ENCODE measurements at places on chromosomes 1 and 21.

GRCh38 chr1:186578325-186579016, 101.8 kb downstream of the PTGS2 start:
- no peak for DNase-seq

DNA sequence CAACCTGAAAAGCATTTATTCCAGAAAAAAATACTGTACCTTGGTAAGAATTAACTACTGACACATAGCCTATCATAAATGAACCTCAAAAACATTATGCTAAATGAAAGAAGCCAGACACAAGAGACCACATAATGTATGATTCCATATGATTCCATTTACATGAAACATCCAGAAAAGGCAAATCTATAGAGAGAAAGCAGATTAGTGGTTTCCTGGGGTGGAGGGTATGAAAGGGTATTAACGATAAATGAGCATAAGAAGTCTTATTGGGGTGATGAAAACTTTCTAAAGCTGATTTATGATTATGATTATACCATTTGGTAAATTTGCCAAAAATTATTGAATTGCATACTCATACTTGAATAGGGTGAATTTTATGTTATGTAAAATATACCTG, 10.3 kb upstream of the COL6A2 start:
- no peak for DNase-seq

GRCh38 chr1:25577134-25577920, 33.9 kb downstream of the LDLRAP1 start:
- DNase-seq = no peak

DNA sequence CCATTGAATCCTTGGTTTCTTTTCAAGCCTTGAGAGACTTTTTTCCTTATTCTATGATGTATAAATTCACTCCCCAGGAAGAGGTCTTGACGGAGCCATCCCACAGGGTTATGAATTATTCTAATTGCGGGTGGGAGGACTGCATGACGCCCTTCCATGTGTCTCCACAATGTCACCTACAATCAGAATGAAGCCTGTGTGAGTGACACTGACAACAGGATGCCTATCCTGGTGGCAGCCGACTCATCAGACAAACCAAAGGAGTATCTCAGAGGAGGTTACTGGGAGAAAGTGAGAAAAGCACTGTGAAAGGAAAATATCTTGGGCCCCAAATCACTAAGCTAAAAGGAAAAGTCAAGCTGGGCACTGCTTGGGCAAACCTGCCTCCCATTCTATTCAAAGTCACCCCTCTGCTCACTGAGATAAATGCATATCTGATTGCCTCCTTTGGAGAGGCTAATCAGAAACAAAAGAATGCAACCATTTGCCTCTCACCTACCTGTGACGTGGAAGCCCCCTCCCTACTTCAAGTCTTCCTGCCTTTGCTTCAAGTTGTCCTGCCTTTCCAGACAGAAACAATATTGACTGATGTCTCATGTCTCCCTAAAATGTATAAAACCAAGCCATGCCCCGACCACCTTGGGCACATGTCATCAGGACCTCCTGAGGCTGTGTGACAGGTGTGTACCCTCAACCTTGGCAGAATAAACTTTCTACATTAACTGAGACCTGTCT, 98.4 kb downstream of the SMYD2 start:
- DNase-seq = no peak

- DNase-seq = no peak
Measured at GRCh38 chr1:180954005-180954800, 41.5 kb downstream of the KIAA1614 start.

DNA sequence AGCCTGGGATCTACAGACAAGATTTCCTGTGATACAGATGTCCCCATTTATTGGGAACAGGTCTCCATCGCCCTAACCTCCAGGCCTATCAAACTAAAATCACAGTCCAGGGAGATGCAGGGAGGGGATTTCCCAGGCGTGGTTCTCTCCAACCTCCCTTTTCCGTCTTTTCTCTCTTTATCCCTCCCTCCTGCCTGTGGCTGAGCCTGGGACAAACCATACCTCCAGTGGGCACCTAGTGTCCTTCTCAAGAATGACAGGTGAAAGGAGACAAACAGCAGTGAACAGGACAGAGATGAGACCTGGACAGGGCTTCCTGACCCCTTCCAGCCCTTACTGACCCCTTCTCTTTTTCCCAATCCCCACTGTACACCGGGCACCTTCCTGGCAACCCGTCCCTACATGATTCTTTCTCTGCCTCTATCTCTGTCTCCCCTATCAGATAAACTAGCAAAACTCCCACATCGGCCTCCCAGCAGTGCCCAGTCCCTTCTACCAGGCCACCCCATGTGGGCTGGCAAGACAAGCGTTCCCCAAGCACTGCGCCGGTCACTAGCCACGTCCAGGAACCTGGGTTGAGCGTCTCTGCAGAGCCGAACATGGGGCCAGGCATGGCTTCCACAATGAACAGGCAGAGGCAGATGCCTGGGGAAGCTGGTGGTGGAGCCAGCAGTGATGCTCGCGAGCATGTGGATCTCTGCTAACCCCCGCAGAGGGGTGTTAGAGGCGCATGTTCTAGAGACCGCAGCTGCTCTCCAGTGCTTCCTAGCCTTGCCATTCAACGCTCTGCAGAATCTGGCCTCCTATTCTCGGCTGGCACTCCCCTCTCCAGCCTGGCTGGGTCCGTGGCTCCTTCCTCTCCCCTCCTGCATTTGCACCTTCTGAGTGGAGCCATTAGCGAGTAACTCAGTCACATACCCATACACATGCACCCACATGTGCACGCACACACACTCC, 54.7 kb downstream of the ELK4 start:
- no peak for DNase-seq
